Suprapubic skin (tissue), 4 donors: ENCODE measurements at places on chromosomes 12 and 14. TPM values are rescaled to one million over a fixed set of nuclear protein-coding genes. Genes with fewer than 3 reads are reported as not detected.

DNA sequence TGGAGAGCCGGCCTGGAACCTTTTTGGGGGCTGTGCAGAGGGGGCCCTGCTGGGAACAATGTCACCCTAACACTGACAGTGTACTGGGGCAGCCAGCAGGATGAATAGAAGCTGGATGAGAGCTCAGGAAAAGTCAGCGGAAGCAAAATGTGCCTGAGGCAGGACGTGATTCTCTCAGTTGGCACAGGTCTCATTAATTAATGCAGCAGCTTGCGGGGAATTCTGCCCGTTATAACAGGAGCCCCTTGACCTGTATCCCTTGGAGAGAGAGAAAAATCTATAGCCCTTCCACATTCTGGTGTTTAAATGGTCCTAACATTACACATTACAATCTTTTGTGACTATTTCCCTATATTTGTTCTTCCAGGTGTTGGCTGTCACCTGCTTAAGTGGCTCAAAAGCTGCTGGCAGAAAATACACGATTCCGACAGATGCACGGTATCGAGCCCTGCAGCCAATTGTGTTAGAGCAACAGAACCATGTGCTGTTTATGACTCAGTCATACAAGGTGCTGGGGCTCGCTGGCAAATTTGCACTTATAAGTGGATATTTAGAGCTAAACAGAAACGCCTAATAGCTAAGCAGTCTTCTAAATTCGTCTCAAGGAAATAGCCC, 854.7 kb downstream of the AACS start:
- H3K27ac ChIP-seq = no peak overlapping the region
- H3K4me1 ChIP-seq = no peaks in the 10 kb centered on the region
- no peaks in the 10 kb centered on the region for H3K36me3 ChIP-seq
- H3K27me3 ChIP-seq = no peaks in the 10 kb centered on the region

GRCh38 chr14:85439696-85440328, 90.1 kb upstream of the FLRT2 start:
- H3K4me3 ChIP-seq = no peak overlapping the region
- no peaks in the 10 kb centered on the region for H3K27me3 ChIP-seq
- H3K36me3 ChIP-seq = no peaks in the 10 kb centered on the region
- no peaks in the 10 kb centered on the region for H3K4me1 ChIP-seq
- H3K27ac ChIP-seq = no peak overlapping the region

GRCh38 chr14:51012055-51012454, 67.8 kb upstream of the PYGL start:
- no peaks in the 10 kb centered on the region for H3K27me3 ChIP-seq
- no peak for DNase-seq
- no peak overlapping the region for H3K4me3 ChIP-seq
- H3K36me3 ChIP-seq = no peaks in the 10 kb centered on the region
- H3K4me1 ChIP-seq = peaks cover 5% of the 10 kb centered on the region

GRCh38 chr12:56723889-56724700, 1.0 kb downstream of the NACA start:
- peak; percentile 78 for DNase-seq
- peaks cover 53% of the 10 kb centered on the region for H3K4me1 ChIP-seq
- peaks cover 16% of the 10 kb centered on the region for H3K36me3 ChIP-seq
- no peaks in the 10 kb centered on the region for H3K27me3 ChIP-seq

- no peaks in the 10 kb centered on the region for H3K27me3 ChIP-seq
- H3K27ac ChIP-seq = no peak overlapping the region
- no peak overlapping the region for H3K4me3 ChIP-seq
Measured at GRCh38 chr12:115223322-115223721, 539.3 kb upstream of the TBX3 start.

DNA sequence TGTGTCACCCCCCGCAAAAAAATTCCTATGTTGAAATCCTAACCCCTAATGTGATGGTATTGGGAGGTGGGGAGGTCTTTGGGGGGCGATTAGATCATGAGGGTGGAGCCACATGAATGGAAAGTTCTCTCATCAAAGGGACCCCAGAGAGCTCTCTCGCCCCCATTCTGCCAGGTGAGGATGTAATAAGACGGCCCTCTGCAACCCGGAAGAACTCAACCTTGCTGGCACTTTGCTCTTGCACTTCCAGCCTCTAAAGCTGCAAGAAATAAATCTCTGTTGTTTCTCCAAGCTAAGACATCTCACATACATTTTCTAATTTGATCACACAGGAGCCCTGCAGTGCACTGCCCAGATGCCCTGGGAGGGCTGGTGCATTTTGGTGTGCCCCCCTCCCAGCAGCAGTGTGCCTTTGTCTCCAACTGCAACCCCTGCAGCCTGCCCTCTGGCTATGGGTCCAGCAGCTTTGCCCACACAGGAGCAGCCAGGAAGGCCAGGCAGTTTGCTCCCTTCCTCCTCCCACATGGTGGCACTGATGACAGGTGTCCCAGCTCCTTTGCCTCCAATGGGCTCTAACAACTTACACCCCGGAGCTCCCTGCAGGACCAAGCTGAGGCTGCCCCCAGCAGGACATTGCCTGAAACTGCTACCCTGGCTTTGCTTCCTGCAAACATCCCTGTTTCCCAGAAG, 59.3 kb downstream of the C14orf132 start:
- H3K27me3 ChIP-seq = peaks cover 4% of the 10 kb centered on the region
- no peaks in the 10 kb centered on the region for H3K36me3 ChIP-seq
- no peak overlapping the region for H3K4me3 ChIP-seq
- DNase-seq = peak; percentile 78
- peaks cover 45% of the 10 kb centered on the region for H3K4me1 ChIP-seq

- H3K27ac ChIP-seq = no peak overlapping the region
- no peak overlapping the region for H3K4me3 ChIP-seq
- no peaks in the 10 kb centered on the region for H3K27me3 ChIP-seq
- DNase-seq = no peak
- no peaks in the 10 kb centered on the region for H3K4me1 ChIP-seq
- peaks cover 97% of the 10 kb centered on the region for H3K36me3 ChIP-seq
Measured at GRCh38 chr12:112198120-112198733, 72.9 kb downstream of the TRAFD1 start.

The ZNF664 gene
- total RNA-seq = 34.4 TPM

The APOLD1 gene
- total RNA-seq = 17.6 TPM

The LBHD2 gene
- total RNA-seq = not detected

The TMEM132C gene
- 2.9 TPM for total RNA-seq

The MYBPC1 gene
- total RNA-seq = 5.1 TPM
